ENCODE measurements at places on chromosomes 13 and 19.

GRCh38 chr19:39738814-39739213 is 985 bp upstream of the CLC start:
- DNase-seq = no peak

- no peak for DNase-seq
Observed at GRCh38 chr19:54937926-54938325, 9.4 kb downstream of the NLRP7 start.

GRCh38 chr13:110993788-110994187 is 78.9 kb upstream of the ANKRD10 start:
- no peak for DNase-seq

- DNase-seq = no peak
Observed at GRCh38 chr13:104937881-104938280, 1597.6 kb downstream of the EFNB2 start.

DNA sequence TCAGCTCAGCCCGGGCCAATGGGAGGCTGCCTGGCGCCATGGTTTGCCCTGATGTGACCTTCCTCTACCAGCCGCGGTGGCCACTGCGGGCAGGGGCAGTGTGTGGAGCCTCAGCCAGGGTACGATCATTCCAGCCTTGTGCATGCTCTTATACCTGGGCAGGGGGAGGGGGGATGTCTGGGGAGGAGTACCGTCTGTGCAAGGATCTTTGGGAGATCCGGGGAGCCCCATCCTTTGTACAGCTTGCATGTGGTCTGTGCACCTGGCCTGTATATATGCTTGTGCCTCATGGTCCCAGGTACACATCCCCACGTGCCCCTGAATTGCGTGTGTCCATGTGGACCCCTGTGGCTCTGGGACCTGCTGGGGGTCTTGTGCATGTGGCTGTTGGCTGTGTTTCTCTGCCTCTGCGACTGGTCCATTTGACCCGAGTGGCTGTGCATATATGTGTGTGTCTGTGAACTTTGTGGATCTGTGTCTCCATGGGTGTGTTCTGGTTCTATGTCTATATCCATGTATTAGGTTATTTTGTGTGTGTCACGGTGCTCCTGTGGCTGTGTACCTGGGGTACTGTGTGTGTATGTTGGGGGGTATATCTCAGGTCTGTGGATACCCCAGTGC is 12.8 kb upstream of the NANOS3 start:
- no peak for DNase-seq

GRCh38 chr13:49213539-49213938 is 6.6 kb upstream of the MLNR start:
- DNase-seq = no peak

DNA sequence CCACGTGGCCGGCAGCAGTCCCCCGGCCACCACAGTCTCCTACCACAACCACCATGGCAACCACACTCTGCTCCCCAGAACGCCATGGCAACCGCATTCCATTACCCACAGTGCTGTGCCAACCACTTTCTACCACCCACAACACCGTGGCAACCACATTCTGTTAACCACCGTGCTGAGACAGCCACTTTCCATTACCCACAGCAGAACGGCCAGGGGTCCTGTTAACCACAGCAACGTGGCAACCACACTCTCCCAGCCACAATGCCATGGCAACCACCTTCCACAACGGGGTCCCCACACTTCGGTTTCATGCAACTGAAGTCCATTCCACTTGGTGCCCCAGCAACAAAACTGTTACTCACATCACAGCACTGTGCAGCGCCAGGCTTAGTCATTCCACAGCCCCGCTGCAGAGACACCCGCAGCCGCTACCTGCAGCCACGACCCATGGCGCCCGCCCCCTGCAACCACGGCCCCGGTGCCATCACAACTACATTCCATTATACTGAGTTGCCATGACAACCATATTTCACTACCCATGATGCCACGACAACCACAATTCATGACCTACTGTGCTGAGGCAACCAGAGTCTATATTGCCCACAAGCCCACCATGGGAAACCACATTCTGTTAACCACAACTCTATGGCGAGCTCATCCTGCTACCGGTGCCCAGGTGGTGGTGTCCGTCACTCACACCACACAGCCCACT is 10.0 kb downstream of the DPF1 start:
- DNase-seq = peak; percentile 16

All from stimulated activated CD4-positive, alpha-beta T cell treated with anti-CD3 and anti-CD28 coated beads, Interleukin-15, amount 100 ng/mL, for 1 hour (primary cell).